Activated CD4-positive, alpha-beta T cell treated with anti-CD3 and anti-CD28 coated beads, Interleukin-2, amount 50 U/mL, for 1 hour (primary cell): ENCODE measurements at places on chromosomes 12 and 14.

GRCh38 chr14:65170318-65170717 lies 68.0 kb upstream of the MAX start:
- no peak for DNase-seq

DNA sequence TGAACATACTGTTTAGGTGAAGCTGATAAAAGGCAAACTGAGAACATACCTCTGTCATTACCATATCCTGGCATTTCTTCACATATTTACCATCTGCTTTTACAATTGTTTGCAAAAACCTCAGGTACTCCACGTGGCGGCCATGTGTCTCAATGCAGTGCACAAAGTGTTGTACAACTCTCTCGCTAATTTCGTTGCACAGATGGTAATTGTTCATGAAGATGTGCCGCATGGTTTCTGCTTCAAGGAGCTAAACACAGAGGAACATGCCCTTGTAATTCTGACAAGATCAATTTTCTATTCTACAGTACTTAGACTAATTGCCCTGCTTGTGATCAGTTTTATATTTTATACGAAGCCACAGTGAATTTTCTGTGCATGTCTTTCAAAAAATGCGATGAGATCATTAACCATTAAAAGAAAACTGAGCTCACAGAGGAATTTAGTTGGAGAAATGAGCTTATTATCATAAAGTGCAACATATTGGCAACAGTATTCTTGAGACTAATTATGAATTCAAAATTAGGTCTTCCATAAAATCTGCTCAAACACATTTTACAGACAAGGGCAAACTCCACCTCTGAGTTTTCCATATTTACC lies 233.8 kb downstream of the ITPR2 start:
- no peak for DNase-seq

- peak; percentile 42 for DNase-seq
Measured at GRCh38 chr12:69239922-69240630, 707 bp downstream of the CPSF6 start.

DNA sequence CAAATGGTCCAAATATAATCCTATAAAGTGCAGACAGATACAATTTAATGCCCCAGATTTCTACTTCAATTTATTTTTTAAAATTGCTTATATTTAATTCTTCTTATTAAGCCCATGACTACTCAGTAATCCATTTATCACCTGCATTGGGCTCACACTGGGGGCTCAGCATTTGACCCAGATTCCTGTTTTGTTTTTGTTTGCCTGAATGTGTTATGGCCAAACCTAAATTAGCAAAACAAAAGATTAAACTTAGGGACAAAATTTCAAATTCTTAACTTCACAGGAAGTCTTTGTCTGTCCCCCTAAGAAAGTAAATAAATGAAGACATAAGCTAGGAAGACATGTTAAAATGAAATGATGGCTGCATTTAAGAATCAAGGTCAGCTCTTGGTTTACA lies 322.3 kb downstream of the RMST start:
- DNase-seq, result no peak

- DNase-seq, result peak; percentile 86
Measured at GRCh38 chr12:29380536-29381523, at the start of gene ERGIC2. Gene ERGIC2, minus strand, starts transcription at chr12:29381172. Its CDS starts 9,539 bp downstream, at chr12:29371633.

- DNase-seq, result no peak
Measured at GRCh38 chr14:95191445-95192199, 34.3 kb upstream of the DICER1 start.

DNA sequence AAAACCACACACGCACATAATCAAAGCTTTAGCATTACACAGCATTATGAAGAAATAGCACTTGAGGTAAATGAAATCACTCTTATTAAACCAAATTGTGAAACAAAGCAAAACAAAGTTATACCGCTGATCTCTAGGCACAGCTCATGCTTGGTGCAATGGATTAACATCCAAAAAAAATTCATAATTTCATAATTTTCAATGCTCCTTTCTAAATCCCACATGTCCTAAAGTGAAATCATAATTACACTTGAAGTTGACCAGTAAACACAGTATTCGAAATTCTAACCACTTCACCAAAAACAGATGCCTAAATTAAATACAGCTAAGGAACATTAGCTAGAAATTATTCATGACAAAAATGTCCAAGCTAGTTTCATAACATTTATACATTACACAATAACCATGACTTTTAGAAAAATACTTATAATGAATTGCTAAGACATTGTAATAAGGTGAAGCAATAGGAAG lies 1.5 kb downstream of the MLH3 start:
- no peak for DNase-seq

DNA sequence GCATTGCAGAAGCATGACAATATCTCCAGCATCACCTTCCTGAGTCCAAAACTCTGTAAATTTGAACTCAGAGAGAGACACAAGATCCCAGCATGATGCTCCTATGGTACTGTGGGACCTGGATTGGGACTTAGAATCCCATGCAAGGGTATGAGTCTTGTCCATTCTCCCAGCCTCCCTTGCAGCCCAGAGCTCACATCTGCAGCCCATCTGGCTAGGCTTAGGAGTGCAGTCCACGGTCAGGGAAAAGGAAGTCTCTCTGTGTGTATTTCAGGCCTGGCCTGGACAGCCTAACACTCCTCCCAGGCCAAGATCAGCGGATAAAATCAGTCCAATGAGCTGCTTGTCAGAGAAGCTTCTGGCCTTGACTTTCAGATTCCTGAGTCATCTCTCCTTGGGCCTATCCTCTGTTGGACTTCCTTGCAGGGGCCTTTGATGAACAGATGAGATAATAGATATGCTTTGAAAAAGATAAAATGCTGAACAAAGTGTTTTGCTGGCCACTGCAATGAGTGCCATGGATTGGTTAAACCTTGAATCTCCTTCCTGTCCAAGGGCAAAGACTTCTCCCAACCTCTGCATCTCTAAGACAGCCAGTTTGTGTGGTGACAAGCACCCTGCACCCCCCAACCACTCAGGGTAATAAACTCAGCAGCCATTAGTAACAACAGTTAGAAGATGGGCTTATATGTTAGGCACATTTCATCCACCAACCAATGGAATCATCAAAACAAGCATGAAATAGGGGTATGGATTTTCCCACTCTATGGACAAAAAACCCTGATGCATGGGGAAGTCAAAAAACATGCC lies 412.8 kb upstream of the TBX3 start:
- no peak for DNase-seq

DNA sequence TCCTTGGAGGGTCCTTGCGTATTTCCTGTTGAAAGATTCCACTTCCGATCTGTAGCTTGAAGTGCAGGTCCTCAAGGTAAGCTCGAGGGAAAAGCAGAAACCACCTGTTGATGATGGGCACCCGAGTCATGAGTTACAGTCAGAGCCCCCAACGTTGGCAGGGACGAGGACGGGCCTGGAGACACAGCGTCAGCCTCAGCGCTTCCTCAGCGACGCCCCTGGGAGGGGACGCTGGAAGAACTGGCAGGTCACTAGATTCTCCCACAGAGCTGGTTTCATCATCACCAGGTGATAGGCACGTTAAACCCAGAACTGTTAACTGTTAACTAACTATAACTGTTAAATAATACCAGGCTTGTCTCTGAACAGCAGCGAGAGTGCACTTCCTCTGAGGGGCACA lies 101.8 kb downstream of the TNFAIP2 start:
- DNase-seq, result no peak

DNA sequence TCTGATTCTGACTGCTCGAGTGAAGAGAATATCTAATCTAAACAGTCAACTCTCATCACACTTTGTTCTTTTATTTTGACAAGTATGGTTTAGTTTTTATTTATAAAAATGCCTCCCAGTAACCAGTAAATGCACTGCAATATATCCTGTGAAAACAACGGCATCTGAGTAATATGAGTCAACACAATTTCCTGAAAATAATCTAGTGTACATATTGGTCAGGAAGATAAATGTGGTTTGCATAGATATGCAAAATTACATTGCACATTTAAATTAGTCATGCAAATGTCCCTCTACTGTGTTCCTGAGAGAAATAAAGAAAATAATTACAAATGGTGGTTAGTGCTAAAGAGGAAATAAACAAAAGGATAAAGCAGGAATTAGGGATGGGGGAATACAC lies 1190.7 kb upstream of the SEL1L start:
- DNase-seq, result no peak

GRCh38 chr14:63510538-63510937 lies 32.6 kb downstream of the PPP2R5E start:
- DNase-seq, result no peak

GRCh38 chr12:50403001-50403440 lies 2.3 kb downstream of the LARP4 start:
- DNase-seq, result no peak

DNA sequence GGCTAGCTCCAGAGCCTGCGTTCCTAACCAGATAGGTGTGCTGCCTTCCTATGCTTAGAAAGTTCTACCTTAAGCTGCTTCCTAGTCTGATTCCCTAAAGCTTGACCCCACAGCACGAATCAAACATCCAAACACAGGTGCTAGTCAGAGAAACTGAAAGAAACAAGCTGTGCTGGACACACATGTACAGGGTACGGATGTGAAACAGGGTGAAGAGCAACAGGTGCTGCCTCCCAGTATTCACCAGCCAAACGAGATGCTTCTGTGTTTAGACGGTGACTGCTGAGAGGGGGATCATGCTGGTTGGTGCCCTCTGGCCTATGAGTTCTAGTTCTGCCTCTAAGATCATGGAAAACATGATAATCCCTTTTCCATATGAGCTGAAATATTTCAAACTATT lies 105.3 kb downstream of the GRIP1 start:
- no peak for DNase-seq

- DNase-seq, result no peak
Measured at GRCh38 chr12:2751230-2751629, 43.5 kb upstream of the FKBP4 start.

GRCh38 chr12:47941475-47941780 lies 22.0 kb upstream of the TMEM106C start:
- DNase-seq, result no peak

GRCh38 chr14:26323869-26324268 lies 274.0 kb downstream of the NOVA1 start:
- no peak for DNase-seq

- DNase-seq, result no peak
Measured at GRCh38 chr14:61513986-61514830, 181.1 kb upstream of the HIF1A start.

- DNase-seq, result no peak
Measured at GRCh38 chr14:104681689-104682074, 7.7 kb upstream of the INF2 start.

DNA sequence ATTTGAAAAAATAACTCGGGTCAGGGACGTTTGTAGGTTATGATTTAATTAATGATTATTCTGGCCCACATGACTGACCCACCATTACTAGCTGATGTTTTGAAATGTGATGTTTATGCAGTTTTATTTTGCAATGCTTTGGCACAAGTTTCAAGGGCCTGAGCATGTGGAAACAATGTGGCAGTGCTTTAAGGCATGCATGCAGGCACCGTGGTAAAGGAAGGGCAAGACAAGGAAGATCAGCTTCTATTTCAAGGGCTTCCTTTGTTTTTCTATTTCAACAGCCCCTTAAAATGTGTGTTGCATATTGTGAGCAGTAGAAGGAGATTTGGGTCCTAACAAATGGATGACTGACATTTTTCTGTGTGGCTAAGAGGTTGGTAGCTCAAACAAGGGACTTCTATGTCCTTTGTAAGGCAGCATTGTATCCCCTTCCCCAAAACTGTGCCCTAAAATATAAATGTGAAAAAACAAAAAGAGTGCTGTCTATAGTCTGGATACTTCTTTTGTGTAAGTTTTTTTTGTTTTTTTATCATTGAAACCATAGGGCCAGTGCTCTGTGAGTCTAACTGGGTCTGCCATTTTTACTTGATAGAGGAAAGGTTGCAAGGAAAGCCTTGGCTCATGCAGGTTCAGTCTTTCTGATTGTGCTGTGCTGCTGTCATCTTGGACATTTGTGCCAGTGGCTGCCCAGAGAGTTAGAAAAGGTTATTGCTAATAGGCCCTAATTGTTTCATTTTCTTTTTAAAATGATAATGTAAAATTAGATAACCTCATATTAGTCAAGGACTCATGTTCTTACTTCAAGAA lies 103.5 kb downstream of the FGD4 start:
- DNase-seq, result no peak

GRCh38 chr12:132525011-132525832 lies 35.3 kb downstream of the FBRSL1 start:
- no peak for DNase-seq

DNA sequence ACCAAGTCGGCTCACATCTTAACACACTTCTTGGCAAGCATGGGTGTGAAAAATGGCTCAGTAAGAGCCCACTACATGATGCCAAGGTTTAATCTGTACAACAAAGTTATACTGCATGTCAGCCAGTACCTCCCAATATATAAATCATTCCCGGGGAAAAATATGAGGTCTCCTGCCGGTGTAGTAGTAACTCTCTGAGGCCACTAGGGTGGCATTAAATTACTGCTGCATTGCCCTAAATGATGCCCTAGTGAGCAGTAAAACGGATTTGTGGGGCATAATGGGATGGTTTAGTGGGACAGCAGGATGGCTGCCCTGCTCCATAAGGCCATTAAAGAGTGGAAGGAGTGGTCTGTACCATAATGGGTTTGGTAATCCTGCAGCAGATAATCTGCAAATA lies 267.7 kb downstream of the MED13L start:
- no peak for DNase-seq

DNA sequence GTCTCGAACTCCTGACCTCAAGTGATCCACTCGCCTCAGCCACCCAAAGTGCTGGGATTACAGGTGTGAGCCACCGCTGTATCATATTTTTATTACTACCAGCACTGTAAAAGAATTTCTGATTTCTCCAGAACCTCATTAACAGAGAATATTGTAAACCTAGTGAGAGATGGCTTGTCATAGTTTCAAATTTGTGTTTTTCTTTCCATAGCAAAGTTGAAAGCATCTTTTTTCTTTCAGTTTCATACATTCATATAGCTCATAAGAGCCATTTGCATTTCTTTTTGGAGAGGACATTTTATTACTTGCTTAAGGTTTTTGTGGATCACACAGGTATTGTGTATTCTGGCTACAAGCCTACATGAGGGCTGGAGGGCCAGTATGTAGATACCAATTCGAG lies 58.0 kb downstream of the MIS18BP1 start:
- DNase-seq, result no peak

- no peak for DNase-seq
Measured at GRCh38 chr12:5260591-5261086, 171.3 kb upstream of the NTF3 start.

- no peak for DNase-seq
Measured at GRCh38 chr14:70180718-70181117, 8.0 kb downstream of the SLC8A3 start.

GRCh38 chr12:4116251-4117111 lies 157.1 kb upstream of the CCND2 start:
- no peak for DNase-seq

DNA sequence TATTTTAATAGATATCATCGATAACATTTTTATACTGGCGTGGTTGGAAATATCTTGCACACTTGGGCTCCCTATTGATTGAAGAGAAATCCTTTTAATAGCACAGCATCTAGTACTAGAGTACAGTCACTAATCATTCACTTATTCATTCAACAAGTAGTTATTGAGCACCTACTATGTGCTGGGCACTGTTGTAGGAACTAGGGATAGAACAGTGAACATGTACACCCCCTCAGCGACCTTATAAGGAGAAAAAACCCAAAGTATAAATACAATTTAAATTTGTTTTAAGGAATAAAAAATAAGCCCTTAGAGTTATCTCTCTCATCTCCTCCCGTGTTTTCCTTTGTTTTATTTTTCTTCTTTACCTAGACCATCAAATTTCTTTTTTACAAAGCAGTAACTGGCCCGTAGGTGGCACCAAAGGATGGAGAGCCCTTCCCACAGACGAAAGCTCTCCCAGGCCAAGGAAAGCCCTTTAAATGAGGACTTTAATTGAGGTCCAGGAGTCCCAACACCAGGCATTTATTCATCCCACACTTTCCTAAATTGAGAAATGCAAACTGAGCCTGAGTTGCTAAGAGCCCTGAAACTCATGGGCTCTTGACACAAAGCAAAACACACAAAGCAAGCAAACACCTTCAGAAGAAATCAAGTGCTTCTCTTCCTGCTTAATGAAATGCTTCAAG lies 29.0 kb downstream of the PEBP1 start:
- DNase-seq, result no peak
